ENCODE measurements at places on chromosomes 1 and 21.

- DNase-seq: no peak
Observed at GRCh38 chr1:9655836-9656235, 4.3 kb downstream of the PIK3CD start.

GRCh38 chr1:183600136-183600535 lies 9.9 kb upstream of the NCF2 start:
- DNase-seq: no peak

- DNase-seq: no peak
Observed at GRCh38 chr1:15915991-15916390, 59.9 kb downstream of the ZBTB17 start.

DNA sequence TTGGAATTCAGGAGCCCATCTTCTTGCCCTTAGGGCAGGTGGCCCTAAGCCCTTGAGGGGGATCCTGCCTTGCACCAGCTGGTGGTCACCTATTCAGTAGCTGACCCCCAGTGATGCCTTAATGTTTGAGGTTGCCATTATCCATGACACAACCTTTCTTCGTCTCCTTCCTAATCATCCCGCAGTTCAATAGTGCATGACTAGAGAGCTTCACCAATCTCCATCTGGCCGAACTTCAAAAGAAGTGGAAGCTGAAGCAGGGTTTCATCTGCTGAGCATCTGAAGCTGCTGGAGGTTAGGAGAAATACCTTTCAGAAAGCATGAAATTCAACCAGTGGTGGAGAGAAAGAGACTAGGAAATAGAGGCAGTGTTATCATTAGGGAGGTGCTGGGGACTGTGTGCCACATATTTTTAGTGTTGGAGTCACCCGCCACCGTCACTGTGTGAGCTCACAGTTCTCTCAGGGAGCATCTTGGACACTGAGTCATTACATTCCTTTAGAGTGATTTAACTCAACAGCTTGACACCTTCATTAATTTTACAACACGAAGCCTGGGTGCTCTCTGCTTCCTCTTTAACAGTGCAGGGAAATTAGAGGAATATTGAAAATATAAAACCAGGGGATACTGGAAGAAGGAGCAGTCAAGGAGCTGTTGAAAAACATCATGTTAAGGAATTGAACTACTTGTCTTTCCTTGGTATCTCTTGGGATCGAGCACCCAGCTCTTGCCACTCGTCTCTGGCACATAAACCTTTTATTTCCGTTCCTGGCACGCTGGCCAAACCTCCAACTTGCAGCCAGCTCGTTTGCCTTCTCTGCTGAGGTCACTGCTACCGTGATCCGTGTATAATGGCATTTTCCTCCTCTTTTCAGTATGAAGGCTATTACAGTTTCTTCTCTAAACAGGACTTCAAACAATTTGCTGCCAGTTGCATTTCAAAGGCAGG lies 53.6 kb downstream of the PEX14 start:
- peak; percentile 52 for DNase-seq

GRCh38 chr1:229640455-229640854 lies 14.4 kb downstream of the URB2 start:
- DNase-seq: no peak

- DNase-seq: peak; percentile 59
Observed at GRCh38 chr1:34162852-34163766, 1.9 kb downstream of the CSMD2 start.

GRCh38 chr1:11952455-11953109 lies 18.1 kb downstream of the PLOD1 start:
- no peak for DNase-seq

DNA sequence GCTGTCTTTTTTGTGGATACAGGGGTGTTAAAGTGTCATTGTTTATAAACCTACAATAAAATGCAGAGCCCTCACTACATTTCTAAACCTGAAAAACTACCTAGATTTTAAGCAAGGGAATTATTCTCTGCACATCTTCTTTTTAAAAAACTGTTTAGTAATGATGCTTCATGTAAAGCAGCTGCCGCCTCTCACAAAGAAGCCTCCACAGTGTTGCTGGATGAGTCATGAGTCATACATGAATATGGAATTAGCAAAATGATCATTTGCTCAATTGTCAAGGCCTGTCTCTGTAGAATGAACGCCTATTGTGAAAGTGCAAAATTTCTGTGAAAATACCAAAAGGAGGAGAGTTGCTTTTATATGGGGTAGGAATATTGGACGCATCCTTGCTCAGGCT lies 259.5 kb upstream of the CHRM3 start:
- no peak for DNase-seq

- no peak for DNase-seq
Observed at GRCh38 chr1:206465951-206466350, 4.3 kb upstream of the IKBKE start.

DNA sequence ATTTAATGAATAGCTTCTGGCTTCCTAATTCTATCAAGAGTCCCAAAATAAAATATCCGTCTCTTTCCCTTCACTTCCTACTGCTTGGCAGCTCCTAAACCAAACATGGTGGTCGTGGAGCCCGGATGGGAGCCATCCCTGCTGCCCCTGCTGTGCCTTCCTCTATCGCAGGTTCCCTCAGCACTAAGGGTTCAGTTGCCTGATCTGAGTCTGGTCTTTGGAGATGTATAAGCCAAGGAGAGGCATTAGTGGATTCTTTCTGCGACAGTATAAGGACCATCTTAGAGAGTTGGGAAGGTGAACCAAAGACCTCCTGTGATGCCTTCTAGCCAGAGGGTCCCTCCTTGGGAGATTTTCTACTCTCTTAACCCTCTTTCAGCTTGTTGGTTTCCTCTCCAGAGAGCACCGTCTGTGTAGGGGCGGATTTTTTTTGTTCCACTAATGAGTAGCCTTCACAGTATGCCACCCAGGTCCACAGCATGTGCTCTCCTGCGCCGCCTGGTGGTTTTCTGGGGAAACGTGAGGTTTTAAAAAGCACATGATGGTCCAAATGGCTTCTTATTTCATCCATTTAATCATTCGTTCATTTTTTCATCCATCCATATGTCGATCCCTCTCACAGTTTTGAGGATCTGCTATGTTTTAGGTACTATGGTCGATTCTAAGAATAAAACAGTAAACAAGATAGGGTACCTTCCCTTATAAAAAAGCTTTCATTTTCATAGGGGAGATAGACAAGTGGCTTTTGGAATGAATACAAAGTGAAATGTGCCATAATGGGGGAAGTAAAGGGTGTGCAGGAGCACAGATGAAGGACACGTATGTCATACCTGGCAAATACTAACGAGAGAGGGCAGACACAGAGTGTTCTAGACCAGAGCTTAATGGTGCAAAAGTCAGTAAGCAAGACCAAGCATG lies 71.0 kb downstream of the NFASC start:
- DNase-seq: peak; percentile 68

- DNase-seq: no peak
Observed at GRCh38 chr1:3807769-3808168, 11.5 kb upstream of the LRRC47 start.

- DNase-seq: no peak
Observed at GRCh38 chr1:64598100-64598571, 128.2 kb downstream of the CACHD1 start.

DNA sequence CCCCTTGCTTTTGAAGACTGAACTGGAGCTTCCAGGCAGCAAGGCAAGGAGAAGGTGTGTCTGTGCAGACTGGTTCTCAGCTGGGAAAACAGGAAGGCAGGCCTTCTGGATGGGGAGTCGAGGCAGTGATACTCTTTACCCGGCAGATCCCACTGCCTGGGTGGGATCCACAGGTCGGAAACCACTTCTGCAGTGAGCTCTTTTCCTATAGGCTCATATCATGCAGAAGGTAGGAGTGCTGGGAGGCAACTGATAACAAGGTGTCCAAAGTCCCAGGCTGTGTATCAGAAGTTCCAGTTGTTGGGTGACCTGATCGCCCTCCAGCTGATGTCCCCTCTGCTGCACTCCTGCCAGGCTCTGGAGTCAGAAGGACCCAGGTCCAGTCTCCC lies 17.1 kb downstream of the ACOT11 start:
- peak; percentile 8 for DNase-seq

DNA sequence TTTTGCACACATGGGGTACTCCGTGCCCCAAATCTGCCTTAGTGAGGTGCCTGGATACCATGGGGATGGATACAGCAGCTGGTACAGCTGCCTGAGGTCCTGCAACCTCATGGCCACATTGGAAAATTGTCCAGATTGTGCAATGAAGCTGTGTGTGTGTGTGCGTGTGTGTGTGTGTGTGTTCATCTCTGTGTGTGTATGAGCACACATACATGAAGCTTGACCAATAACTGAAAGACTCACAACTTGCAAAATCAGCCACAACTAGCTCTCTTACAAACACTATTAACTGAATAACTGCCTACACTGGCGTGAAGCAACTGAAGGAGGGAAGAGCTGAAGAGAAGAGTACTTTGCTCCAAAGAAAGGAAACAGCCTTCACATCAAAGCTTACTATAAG lies 78.1 kb downstream of the ERG start:
- no peak for DNase-seq

DNA sequence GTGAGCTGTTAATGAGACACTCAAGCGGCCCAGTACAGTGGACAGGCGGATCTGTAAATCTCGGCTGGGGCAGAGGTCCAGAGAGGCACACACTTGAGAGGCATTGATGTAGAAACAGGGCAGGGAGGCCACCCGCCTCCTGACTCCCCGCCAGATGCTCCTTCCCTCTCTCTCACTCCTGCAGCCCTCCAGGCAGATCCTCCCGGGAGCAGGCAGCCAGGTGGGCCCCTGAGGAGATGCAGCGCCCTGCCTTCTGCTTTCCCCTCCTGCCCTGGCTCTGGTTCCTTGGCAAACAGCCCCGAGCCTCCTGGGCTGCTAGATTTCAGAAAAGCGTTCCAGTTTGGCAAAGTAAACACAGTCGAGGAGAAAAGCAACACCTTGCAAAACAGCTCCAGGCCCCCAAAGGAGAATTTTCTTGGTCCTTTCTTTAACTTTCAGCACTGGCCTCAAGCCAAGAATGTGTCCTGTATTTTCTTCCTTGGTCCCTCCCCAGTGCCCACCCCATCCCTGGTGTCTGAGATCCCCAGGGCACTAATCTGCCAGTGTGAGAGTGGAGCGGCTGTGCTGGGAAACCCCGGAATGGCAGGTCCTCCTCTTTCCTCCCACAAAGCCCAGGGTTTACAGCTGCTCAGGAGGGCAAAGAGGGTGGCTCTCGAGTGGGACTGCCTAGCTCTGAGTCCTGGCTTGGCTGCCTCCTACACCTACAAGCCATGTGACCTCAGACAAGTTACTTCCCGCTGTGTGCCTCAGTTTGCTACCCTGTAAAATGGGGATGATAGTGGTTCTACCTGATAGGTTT lies 29.4 kb upstream of the IFNLR1 start:
- DNase-seq: no peak

DNA sequence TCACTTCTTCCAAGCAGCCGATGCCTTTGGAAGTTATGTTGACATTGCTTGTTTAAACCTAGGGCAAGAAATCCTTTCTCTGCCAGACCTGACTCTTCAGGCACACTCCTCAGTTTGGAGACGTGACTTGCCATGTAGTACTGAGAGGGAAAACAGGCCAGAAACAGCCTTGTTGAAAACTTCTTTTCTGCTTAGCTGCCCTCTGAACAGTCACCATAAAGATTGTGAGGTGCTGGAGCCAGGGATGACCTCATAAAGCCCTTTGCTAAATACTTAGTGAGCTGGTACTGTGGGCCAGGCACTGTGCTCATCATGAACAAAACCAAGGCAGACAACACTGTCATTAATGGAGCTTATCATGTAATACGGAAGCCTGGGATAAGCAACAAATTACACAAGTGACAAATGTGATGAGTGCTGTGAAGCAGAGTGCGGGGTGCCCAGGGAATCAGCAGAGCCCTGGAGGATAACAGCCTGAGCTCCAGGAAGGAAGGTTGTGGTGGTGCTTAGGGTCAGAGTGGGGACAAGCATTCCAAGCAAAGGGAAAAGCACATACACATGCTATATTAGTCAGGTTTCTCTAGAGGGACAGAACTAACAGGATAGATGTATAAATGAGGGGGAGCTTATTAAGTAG lies 42.4 kb downstream of the MTARC1 start:
- no peak for DNase-seq

- peak; percentile 59 for DNase-seq
Observed at GRCh38 chr1:110615548-110616130, 9.5 kb upstream of the KCNA2 start.

- DNase-seq: no peak
Observed at GRCh38 chr1:108624069-108624468, 36.8 kb downstream of the HENMT1 start.

DNA sequence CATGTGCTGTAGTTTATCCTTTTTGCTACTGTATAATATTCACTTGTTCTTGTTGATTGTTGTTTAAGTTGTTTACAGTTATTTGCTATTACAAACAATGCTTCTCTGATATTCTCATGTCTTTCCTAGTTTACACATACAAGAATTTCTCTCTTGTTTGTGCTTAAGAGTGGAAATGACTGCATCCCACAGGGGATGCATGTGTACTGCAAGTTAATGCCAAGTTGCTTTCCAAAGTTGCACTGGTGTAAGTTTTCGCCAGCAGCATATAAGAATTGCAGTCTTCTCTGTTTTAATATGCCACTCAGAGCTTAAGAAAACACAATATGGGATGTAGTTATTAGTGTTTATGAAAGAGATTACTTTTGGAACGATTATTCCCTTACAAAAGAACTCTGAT lies 97.7 kb downstream of the NEK7 start:
- no peak for DNase-seq

GRCh38 chr1:234469376-234469775 lies 9.6 kb downstream of the TARBP1 start:
- no peak for DNase-seq

- no peak for DNase-seq
Observed at GRCh38 chr1:105442901-105443300, 1613.6 kb upstream of the PRMT6 start.

- no peak for DNase-seq
Observed at GRCh38 chr1:235427447-235427846, 60.2 kb downstream of the TBCE start.

GRCh38 chr1:238409191-238409850 lies 518.6 kb upstream of the ZP4 start:
- DNase-seq: peak; percentile 19

GRCh38 chr1:62735491-62736171 lies 47.4 kb upstream of the DOCK7 start:
- no peak for DNase-seq

DNA sequence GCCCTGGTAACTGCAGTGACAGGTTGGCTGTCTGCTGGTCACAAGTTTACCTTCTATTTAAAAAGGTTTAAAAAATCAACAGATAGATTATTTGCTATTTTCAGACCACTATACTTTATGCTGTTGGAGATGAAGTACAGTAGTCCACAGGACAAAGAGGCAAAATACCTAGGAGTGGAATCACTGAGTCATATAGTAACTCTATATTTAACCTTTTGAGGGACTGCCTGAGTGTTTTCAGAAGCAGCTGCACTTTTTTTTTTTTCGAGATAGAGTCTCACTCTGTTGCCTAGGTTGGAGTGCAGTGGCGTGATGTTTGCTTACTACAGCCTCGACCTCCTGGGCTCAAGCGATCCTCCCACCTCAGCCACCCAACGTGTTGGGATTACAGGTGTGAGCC lies 11.7 kb downstream of the CNIH4 start:
- DNase-seq: no peak

GRCh38 chr1:240337781-240338180 lies 246.1 kb downstream of the FMN2 start:
- no peak for DNase-seq

Data from left ventricle myocardium inferior (tissue), 1 donor.